Lower lobe of right lung (tissue), 2 donors: ENCODE measurements at places on chromosomes 1 and 21. TPM values are rescaled to one million over a fixed set of nuclear protein-coding genes. Genes with fewer than 3 reads are reported as not detected.

DNA sequence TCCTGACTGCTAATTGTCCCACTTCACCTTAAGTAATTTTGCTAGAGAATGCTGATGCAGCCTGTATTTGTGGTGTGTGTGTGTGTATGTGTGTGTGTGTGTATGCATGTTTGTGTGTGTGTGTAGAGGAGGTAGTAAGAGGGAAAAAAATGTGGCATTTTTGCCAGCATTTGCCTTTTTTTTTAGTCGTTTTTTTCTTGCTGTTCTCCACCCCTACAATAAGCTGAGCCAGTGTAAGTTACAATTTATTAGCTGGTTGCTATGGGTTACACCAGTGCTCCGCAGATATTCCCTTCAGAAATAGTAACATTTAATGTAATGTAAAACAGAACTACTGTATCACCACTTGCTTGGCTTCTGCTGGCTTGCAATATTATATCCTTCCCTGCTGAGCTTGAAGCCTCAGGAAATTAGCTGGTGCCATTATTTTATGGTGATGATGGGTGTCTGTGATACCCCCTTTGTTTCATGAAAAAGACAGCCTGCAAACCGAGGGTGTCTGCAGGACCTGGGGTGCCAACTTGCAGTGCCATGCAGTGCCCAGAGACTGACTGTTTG lies 23.4 kb upstream of the IGSF3 start:
- DNase-seq: no peak
- no peak overlapping the region for H3K4me3 ChIP-seq
- H3K36me3 ChIP-seq: no peaks in the 10 kb centered on the region
- no peak overlapping the region for H3K27ac ChIP-seq
- no peaks in the 10 kb centered on the region for H3K27me3 ChIP-seq

DNA sequence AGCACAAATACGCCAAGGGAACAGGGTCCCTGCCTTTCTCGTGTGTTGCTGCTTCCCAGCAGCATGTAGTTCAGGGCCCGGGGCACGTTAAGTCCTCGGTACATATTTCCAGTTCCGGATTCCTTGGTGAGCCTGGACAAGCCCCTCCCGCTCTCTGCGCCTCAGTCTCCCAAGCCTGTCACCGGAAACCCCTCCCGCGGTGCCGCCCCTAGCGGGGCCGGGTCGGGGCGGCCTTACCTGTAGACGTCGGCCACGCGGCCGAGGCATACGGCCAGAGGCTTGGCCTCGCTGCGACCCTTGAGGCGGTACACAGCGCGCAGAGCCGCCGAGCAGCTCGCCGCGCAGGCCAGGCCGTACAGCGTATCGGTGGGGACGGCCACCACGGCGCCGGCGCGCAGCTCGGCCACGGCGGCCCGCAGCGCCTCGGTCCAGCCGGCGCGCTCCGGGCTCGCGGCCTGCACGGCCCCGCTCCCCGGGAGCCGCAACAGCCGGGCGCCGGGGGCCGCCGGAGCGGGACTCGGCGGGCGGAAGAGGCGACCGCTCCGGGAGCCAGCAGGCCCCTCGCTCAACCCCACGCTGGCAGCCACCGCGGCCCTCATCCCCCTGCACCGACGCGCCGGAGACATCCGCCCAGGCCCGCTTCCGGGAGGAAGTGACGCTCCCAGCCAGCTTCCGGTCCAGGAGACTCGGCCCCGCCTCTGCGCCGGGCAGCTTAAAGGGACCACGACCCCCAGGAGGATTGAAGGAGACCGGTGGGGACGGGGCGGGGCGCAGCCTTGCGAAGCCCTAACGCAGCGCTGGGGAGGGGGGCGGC lies at the start of the genes C1orf122 and YRDC:
Gene C1orf122 (plus strand): TSS at position 236 of the 814 bp plus-strand sequence. CDS start 615 bp downstream, outside the sequence.
Gene YRDC (minus strand): TSS at position 654 of the 814 bp plus-strand sequence. CDS start 28 bp downstream, at position 626.
- H3K4me1 ChIP-seq: peaks cover 27% of the 10 kb centered on the region
- peak within 1 kb of the TSS; percentile 93 for H3K4me3 ChIP-seq
- no peaks in the 10 kb centered on the region for H3K27me3 ChIP-seq

DNA sequence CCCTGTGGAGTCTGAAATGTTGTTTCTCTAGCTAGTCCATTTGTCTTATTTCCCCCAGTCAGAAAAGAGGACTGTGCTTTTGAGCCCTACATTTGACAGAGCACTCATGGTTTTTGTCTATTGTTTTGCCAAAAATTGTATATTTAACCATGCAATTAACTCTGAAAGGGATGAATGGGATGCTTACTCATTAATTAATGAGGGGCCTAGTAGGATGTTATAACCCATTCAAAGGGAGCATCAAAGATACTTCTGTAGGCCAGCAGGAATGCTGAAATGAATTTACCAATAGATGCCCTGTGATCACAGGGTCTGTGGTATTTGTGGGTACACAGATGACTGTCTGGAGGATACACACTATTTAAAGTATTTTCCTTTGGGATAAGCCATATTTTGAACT lies 147.7 kb downstream of the FCRL5 start:
- H3K4me3 ChIP-seq: no peak overlapping the region
- H3K27ac ChIP-seq: no peak overlapping the region
- H3K36me3 ChIP-seq: no peaks in the 10 kb centered on the region
- no peaks in the 10 kb centered on the region for H3K27me3 ChIP-seq

DNA sequence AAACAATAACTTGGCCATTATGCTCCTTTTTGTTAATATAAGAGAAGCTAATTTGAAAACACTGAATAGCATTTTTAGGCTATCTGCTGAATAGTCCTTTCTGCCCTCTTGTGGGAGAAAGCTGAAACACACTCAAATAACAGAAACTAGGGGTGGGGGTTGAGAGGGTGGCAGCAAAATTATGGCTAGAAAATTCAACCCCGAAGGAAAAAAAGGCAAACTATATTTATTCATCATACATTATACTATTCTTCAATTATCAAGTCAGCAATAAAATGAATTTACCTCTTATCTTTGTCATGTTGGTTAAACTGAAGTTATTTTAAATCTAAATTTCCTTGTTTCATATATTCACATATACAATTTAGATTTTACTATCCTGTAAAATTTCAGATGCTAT lies 255.9 kb downstream of the FAF1 start:
- no peaks in the 10 kb centered on the region for H3K27me3 ChIP-seq
- H3K4me3 ChIP-seq: no peak overlapping the region
- H3K27ac ChIP-seq: no peak overlapping the region
- DNase-seq: no peak
- H3K36me3 ChIP-seq: no peaks in the 10 kb centered on the region

DNA sequence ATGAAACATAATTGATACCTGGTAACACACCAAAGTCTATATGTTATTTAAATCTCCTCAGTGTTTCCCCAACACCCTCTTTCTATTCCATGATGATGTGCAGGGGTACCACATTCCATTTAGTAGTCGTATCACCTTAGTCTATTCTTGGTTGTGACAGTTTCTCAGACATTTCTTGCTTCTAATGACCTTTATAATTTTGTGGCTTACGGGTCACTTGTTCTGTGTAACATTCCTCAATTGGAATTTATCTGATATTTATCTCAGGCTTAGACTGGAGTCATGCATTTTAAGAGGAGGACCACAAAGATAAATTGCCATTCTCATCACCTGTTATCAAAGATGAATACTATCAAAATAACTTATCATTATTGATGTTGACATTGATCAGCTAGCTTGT lies 679.6 kb downstream of the USP25 start:
- no peaks in the 10 kb centered on the region for H3K27me3 ChIP-seq
- H3K27ac ChIP-seq: no peak overlapping the region
- H3K4me1 ChIP-seq: no peaks in the 10 kb centered on the region
- H3K4me3 ChIP-seq: no peak overlapping the region
- no peak for DNase-seq
- no peaks in the 10 kb centered on the region for H3K36me3 ChIP-seq

- no peak overlapping the region for H3K27ac ChIP-seq
- no peaks in the 10 kb centered on the region for H3K36me3 ChIP-seq
- no peaks in the 10 kb centered on the region for H3K27me3 ChIP-seq
- no peak for DNase-seq
- H3K4me3 ChIP-seq: no peak overlapping the region
These were observed 280.6 kb downstream of the TTLL7 start for GRCh38 chr1:83718338-83718737.

GRCh38 chr21:38840456-38841300 lies 34.9 kb downstream of the ETS2 start:
- H3K4me1 ChIP-seq: peaks cover 6% of the 10 kb centered on the region
- H3K36me3 ChIP-seq: no peaks in the 10 kb centered on the region
- H3K27me3 ChIP-seq: no peaks in the 10 kb centered on the region
- no peak for DNase-seq

GRCh38 chr1:160018900-160019299 lies 12.9 kb downstream of the PIGM start:
- H3K36me3 ChIP-seq: no peaks in the 10 kb centered on the region
- H3K4me1 ChIP-seq: no peaks in the 10 kb centered on the region
- H3K27ac ChIP-seq: no peak overlapping the region
- no peaks in the 10 kb centered on the region for H3K27me3 ChIP-seq
- H3K4me3 ChIP-seq: no peak overlapping the region
- no peak for DNase-seq

DNA sequence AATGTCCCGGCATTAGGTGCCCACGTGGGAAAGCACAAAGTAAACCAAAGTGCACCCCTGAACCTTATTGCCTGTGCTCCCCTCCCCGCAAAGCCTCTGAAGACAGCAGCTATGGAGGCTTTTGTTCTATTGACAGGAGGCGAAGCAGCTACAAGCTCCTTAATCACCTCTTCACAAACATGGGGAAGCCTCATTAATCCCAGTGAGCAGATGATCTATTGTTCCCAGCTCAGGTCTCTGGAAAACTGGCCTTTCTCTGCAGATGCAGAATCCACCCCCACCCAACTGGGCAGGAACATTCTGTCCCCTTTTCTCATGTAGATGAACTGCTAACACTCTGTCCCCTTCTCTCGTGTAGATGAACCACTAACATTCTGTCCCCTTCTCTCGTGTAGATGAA lies 190.5 kb upstream of the CSF3R start:
- no peaks in the 10 kb centered on the region for H3K36me3 ChIP-seq
- H3K4me1 ChIP-seq: no peaks in the 10 kb centered on the region
- H3K27me3 ChIP-seq: peaks cover 54% of the 10 kb centered on the region
- H3K4me3 ChIP-seq: no peak overlapping the region
- DNase-seq: no peak
- H3K27ac ChIP-seq: no peak overlapping the region

GRCh38 chr1:119631433-119632102 lies 16.5 kb downstream of the ZNF697 start:
- no peaks in the 10 kb centered on the region for H3K27me3 ChIP-seq
- H3K4me1 ChIP-seq: peaks cover 60% of the 10 kb centered on the region
- H3K27ac ChIP-seq: peak overlapping the region; percentile 76
- H3K36me3 ChIP-seq: no peaks in the 10 kb centered on the region

DNA sequence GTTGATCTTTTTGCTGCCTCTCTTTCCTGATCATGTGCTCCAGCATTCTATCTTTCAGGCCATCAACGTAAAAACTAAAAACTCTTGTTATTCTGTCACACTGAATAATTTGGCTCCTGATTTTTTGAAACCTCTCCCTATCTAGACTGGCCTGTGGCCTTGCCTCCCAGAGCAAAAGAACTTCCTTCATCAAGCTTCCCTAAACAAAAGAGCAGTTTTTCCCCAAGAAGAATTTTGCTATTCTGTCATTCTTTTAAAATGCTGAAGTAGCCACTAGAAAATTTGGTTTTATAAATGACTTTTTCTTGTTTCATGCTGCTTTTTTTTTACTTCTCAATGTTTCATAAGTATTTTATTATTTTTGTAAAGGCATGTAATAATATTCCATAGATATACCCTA lies 37.1 kb upstream of the CR2 start:
- no peaks in the 10 kb centered on the region for H3K36me3 ChIP-seq
- no peaks in the 10 kb centered on the region for H3K27me3 ChIP-seq
- no peak overlapping the region for H3K27ac ChIP-seq
- no peaks in the 10 kb centered on the region for H3K4me1 ChIP-seq
- DNase-seq: no peak

DNA sequence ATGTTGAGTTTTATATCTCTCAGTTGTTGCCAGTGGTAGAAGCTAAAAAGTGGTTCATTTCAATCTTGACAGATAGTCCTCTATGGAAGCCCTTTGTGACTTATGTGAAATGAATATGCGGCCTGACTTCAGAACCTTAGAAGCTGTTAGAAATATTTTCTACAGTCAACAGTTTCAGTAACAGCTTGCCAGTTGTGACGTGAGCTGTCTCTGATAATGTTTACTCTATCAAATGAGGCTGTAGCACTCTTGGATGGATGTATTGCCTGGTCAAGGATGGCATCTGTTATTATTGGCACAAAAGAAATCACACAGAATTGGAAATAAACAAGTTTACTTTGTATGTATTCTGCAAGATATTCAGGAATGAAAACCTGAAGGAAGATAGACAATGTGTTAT lies 31.9 kb downstream of the SNX7 start:
- H3K4me3 ChIP-seq: no peak overlapping the region
- no peak overlapping the region for H3K27ac ChIP-seq
- H3K27me3 ChIP-seq: no peaks in the 10 kb centered on the region
- no peak for DNase-seq

DNA sequence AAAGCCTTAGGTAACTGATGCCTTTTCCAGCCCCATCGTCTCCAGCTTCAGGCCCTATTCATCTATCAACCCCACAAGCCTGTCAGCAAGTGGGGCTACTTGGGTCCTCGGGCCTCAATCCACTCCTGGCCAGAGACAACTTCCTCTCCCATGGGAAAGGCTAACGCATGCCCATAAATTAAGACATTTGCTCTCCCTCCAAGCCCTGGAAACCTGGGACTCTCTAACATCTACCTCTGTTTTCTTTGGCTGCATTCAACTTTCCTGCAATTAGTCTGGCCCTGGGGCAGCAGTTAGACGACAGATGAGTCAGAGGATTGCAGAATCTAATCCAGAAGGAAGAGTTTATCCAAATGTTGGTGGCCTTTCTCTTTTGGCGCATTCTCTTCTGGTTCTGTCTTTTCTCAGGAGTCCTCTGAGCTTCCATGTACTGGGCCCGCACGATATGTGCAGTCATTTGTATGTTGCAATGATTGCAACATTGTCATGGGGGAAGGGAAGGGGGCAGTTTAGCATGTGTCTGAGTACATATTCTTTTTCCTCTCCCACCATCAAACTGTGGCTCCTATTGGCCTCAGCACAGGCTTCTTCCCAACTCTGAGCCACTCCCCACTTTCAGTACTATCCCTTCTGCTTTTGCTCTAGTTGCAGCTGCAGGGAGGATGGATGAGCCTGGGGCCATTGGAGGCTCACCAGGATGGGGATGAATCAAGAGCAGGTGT lies 54.4 kb downstream of the NAV1 start:
- no peaks in the 10 kb centered on the region for H3K27me3 ChIP-seq
- no peaks in the 10 kb centered on the region for H3K36me3 ChIP-seq
- peak; percentile 34 for DNase-seq
- no peak overlapping the region for H3K4me3 ChIP-seq

- H3K4me1 ChIP-seq: no peaks in the 10 kb centered on the region
- H3K4me3 ChIP-seq: no peak overlapping the region
- no peak overlapping the region for H3K27ac ChIP-seq
- no peak for DNase-seq
- no peaks in the 10 kb centered on the region for H3K36me3 ChIP-seq
These were observed 47.4 kb downstream of the PLA2G4A start for GRCh38 chr1:186875896-186876835.

DNA sequence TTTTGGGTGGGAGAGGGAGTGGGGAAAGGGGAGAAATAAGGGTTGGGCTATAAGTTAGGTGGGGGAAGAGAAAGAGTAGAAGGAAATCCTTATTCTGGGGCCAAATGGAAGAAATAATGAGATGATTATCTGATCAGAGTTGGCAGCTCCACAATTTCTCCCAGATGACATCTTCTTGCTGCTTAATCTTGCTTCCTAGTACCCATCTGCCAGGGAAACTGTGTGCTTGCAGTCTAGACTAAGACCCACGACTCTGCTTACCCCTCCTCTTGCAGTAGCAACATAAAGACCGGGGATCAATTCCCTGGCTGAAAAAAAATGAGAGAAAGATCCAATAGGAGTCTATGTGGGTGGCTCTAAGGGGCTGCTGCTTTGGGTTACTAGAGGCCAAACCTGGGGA lies 95.6 kb downstream of the PAPPA2 start:
- no peak overlapping the region for H3K27ac ChIP-seq
- H3K4me1 ChIP-seq: no peaks in the 10 kb centered on the region
- no peak overlapping the region for H3K4me3 ChIP-seq
- DNase-seq: no peak
- no peaks in the 10 kb centered on the region for H3K36me3 ChIP-seq
- peaks cover 12% of the 10 kb centered on the region for H3K27me3 ChIP-seq

The IVL gene
- total RNA-seq: 0.24 TPM

The OR2L3 gene
- not detected for total RNA-seq
